ENCODE measurements at places on chromosomes 6 and 20. TPM values are rescaled to one million over a fixed set of nuclear protein-coding genes. Genes with fewer than 3 reads are reported as not detected.
A peak's percentile ranks its signal among the peaks of the same experiment; 100 is the strongest.

DNA sequence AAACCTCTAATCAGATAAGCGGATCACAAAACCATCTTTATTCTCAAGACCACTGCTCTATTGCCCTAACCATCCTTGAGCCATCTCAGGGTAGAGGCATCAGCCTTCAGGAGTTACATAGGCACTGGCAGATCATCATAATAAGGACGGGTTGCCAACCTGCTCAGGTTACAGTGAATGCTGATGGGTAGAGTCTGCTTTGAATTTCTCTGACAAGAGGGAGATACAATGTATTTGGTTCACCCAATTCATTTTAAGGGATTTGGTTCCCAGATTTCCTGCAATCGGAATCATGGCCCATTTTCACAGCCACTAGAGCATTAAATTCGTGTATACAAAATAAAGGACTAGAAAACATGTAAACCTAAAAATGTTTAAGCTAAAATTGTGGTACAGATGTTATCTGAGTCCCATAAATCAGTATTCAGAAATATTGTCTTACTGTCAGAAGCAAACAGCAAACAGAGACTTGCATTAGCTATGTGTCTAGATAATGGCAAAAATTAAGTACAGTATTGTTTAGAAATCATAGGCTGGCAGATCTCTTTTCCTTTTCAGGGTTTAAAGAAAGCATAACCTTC, 41.9 kb upstream of the TMEM170B start:
- peaks cover 10% of the 10 kb centered on the region for H3K4me1 ChIP-seq
- peak overlapping the region; percentile 24 for H3K27ac ChIP-seq
- DNase-seq: no peak

DNA sequence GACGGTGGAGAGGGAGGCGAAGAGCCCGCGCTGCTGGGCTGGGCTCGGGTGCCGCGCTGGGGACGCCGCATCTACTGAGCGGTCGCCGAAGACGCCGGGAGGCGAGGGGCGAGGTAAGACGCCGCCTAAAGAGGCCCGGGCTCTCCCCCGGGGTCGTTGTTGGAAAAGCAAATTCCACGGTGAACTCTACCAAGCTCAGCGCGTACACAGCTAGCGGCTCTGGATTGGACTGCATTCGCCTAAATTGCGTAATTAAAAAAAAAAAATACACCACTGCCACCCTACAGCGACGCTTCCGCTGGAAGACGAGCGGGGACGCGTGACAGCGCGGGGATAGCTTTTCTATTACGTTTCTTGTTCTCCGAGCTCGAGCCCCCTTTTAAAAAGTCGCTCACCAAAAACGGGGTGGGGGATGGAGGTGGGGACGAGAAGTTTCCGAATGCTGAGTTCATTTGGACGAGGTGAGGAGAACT, 92.0 kb upstream of the PRDM1 start:
- peaks cover 91% of the 10 kb centered on the region for H3K27me3 ChIP-seq
- no peaks in the 10 kb centered on the region for H3K36me3 ChIP-seq
- peak overlapping the region; percentile 54 for H3K27ac ChIP-seq
- no peak for DNase-seq

- H3K27me3 ChIP-seq: no peaks in the 10 kb centered on the region
- H3K4me3 ChIP-seq: no peak overlapping the region
- H3K36me3 ChIP-seq: no peaks in the 10 kb centered on the region
- no peak for DNase-seq
- H3K27ac ChIP-seq: no peak overlapping the region
- H3K4me1 ChIP-seq: peaks cover 17% of the 10 kb centered on the region
Measured at GRCh38 chr6:160428069-160428430, 79.9 kb downstream of the SLC22A3 start.

Gene C6orf58
- not detected for total RNA-seq

Gene ANKEF1
- total RNA-seq: 8.1 TPM

DNA sequence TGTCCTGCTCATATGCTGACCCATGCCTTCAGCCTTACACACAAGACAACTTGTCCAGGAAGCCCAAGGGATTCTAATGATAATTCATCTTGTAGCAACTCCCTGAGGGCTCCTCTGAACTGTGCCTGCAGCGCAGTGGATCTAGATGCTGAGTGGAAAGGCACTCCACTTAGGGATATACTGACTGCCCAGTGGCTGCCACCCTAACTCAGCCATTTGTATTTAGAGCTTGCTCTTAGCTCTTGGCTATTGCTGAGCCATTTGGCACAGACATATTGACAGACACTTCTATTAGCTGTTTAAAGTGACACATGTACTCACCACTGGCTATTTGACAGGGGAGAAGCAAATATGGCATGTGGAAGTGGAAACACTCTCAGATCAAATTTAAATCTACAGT, 278.3 kb upstream of the SGK1 start:
- peaks cover 11% of the 10 kb centered on the region for H3K4me1 ChIP-seq
- peaks cover 46% of the 10 kb centered on the region for H3K27me3 ChIP-seq
- peaks cover 3% of the 10 kb centered on the region for H3K36me3 ChIP-seq
- H3K4me3 ChIP-seq: no peak overlapping the region
- H3K27ac ChIP-seq: no peak overlapping the region

Gene HDGFL1
- not detected for total RNA-seq

Gene PRND
- not detected for total RNA-seq

Gene TULP1
- total RNA-seq: not detected

DNA sequence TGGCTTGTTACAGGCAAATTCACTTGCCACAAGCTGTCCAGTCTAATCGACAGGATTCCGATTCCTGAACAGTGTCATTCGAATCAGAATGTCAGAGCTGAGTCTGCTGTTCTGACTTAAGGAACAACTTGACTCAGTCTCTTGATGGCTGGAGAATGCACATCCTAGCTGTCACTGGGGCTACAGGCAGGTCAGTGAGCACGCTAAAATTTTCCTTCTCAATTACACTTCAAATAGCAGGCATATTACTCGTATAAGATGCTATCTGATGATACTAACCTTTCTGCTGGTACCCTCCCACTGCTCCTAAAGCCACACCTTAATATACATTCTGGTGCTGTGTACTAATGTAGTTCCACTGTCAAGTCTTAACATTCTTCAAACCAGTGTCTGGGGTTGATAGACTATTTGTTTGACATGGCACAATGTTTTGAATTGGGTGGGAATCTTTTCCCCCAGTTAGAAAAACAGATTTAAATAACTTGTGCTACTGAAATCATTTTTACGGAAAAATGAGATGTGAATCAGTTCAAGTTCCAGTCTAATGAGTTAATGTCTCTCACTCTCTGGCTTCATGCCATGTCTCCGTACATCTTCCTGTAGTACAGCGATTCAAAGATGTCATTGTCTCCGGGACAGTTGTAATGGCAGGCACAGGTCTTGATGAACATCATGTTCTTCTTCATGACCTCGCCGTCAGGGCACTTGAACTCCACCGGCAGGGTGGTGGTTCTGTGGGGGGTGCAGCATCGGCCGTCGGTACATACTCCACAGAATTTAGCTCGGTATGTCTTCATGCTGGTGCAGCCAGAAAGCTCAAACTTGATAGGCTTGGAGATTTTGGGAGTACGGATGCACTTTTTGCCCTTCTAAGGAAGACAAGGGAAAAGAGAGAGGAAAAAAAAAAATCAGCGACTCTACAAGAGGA, 2.2 kb downstream of the CCN2 start:
- peak overlapping the region; percentile 80 for H3K27ac ChIP-seq
- peaks cover 8% of the 10 kb centered on the region for H3K36me3 ChIP-seq
- H3K4me3 ChIP-seq: peak overlapping the region; percentile 90
- H3K4me1 ChIP-seq: peaks cover 30% of the 10 kb centered on the region
- no peak for DNase-seq

Gene KIF25
- total RNA-seq: not detected

DNA sequence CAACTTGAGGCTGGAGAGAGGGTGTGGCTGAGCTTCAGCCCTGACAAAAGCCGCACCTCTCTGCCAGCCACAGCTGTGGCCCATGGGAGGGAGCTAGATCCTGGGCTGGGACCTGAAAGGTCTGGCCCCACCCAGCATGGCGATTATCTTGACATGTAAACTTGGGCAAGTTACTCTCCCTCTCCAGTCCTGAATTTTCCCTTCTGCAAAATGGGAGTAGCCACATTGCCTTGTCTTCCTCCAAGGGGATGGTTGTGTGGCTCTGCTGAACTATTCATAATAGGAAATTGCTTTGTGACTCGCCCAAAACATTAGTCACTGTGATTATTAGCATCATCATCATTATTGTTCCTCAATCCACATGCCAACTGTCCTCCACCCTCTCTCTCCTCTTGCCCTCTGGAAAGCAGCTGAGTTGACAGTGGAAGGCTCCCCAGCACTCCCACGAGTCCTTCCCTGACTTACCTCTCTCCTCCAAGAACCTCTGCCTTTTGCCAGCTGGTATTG, 23.0 kb upstream of the RBPJL start:
- no peaks in the 10 kb centered on the region for H3K4me1 ChIP-seq
- no peaks in the 10 kb centered on the region for H3K36me3 ChIP-seq
- H3K4me3 ChIP-seq: no peak overlapping the region
- no peak overlapping the region for H3K27ac ChIP-seq

DNA sequence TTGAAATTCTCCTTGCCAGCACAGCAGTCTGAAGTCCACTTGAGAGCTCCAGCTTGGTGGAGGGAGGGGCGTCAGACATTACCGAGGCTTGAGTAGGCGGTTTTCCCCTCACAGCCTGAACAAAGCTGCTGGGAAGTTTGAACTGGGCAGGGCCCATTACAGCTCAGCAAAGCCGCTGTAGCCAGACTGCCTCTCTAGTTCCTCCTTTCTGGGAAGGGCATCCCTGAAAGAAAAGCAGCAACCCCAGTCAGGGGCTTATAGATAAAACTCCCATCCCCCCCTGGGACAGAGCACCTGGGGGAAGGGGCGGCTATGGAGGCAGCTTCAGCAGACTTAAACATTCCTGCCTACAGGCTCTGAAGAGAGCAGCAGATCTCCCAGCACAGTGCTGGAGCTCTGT, 325.3 kb downstream of the GJA1 start:
- H3K4me1 ChIP-seq: no peaks in the 10 kb centered on the region
- H3K27ac ChIP-seq: no peak overlapping the region
- H3K36me3 ChIP-seq: no peaks in the 10 kb centered on the region
- no peak for DNase-seq
- H3K4me3 ChIP-seq: no peak overlapping the region

GRCh38 chr20:47125508-47125757, 230.8 kb downstream of the EYA2 start:
- H3K4me1 ChIP-seq: peaks cover 23% of the 10 kb centered on the region
- no peaks in the 10 kb centered on the region for H3K27me3 ChIP-seq
- H3K36me3 ChIP-seq: no peaks in the 10 kb centered on the region
- H3K4me3 ChIP-seq: no peak overlapping the region
- peak overlapping the region; percentile 79 for H3K27ac ChIP-seq
- no peak for DNase-seq

- no peak for DNase-seq
- H3K36me3 ChIP-seq: no peaks in the 10 kb centered on the region
- H3K27me3 ChIP-seq: no peaks in the 10 kb centered on the region
- H3K27ac ChIP-seq: no peak overlapping the region
- no peak overlapping the region for H3K4me3 ChIP-seq
Measured at GRCh38 chr20:24738058-24738775, 210.9 kb upstream of the CST7 start.

DNA sequence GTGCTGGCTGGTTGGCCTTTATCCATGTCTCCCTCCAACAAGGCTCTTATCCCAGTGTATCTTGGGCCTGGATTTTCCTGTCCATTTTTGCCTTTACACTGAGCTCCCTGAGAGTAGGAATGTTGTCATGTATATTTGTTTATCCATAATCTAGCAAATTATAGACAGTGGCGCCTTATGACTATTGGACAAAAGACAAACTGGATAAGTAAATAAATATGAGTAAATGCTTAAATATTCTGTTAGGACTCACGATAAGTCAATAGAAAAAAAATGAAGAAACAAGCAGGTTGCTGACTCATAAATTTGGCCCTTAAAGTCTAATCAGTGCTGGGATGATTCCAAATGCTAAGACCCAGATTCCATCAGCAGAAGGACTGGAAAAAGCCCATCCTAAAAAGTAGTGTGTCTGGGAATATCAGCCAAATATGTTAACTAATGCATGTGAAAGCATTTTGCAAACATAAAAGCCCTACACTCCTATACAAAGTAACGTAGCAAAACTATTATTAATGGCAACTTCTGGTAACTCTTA, 55.0 kb upstream of the PCSK2 start:
- H3K4me3 ChIP-seq: no peak overlapping the region
- no peak overlapping the region for H3K27ac ChIP-seq
- H3K4me1 ChIP-seq: peaks cover 14% of the 10 kb centered on the region
- no peaks in the 10 kb centered on the region for H3K27me3 ChIP-seq
- no peak for DNase-seq

GRCh38 chr6:86961455-86962200, 24.3 kb downstream of the HTR1E start:
- H3K36me3 ChIP-seq: no peaks in the 10 kb centered on the region
- H3K4me3 ChIP-seq: no peak overlapping the region
- no peak for DNase-seq
- H3K27me3 ChIP-seq: no peaks in the 10 kb centered on the region

- H3K27ac ChIP-seq: no peak overlapping the region
- no peaks in the 10 kb centered on the region for H3K36me3 ChIP-seq
- H3K27me3 ChIP-seq: peaks cover 2% of the 10 kb centered on the region
- peak; percentile 60 for DNase-seq
Measured at GRCh38 chr6:168180548-168181011, 101.6 kb upstream of the FRMD1 start.

- peaks cover 3% of the 10 kb centered on the region for H3K4me1 ChIP-seq
- no peaks in the 10 kb centered on the region for H3K36me3 ChIP-seq
- H3K27ac ChIP-seq: no peak overlapping the region
- H3K27me3 ChIP-seq: no peaks in the 10 kb centered on the region
- no peak overlapping the region for H3K4me3 ChIP-seq
Measured at GRCh38 chr20:16043931-16044330, 529.3 kb downstream of the KIF16B start.

DNA sequence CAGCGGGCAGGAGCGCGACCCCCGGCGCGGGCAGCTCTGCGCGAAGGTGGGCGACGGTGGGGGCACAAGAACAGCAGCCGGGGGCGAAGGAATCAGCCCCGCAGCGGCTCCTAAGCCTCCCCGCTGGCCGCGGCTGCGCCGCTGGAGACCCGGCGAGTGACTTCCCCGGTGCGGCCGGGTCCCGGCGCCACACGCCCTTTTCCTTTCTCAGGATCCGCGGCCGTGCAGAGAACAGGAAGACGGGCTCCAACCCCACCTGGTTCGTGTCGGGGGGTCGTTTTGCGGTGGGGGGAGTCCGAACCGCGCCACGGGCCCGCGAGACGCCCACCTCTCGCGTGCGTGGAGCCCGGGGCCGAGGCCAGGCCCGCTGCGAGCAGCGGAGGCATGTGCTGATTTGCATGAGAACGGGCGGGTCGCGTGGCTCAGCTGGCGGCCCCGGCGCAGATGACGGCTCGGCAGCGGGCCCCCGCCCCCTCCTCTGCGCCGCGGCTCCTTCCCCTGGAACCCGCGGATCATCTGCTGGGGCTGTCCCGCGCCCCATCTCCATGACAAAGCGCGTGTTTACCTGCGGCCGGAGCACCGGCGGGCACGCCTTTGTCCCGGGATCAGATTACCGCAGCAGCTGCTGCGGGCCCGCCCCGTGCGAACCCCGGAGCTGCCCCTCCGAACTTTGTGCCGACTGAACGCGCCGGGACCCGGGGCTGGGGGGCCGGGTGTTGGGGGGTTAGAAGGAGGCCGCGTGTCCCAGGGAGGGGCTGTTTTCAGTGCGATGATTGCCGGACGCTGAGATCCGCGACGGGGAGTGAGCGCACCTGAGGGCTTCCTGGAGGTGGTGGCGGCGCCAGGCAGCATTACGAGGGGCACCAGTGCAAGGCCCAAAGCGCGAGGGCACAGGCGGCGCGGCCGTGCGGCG, 4.9 kb upstream of the DLL1 start:
- H3K27ac ChIP-seq: no peak overlapping the region
- no peak for DNase-seq
- H3K27me3 ChIP-seq: peaks cover 75% of the 10 kb centered on the region
- H3K4me1 ChIP-seq: peaks cover 29% of the 10 kb centered on the region
- peaks cover 7% of the 10 kb centered on the region for H3K36me3 ChIP-seq
- H3K4me3 ChIP-seq: peak overlapping the region; percentile 80

Gene NRSN1
- total RNA-seq: 0.17 TPM
